ENCODE measurements at places on chromosomes 2 and 18. TPM values are rescaled to one million over a fixed set of nuclear protein-coding genes. Genes with fewer than 3 reads are reported as not detected.

- DNase-seq = no peak
These were observed 10.0 kb downstream of the ADNP2 start for GRCh38 chr18:80119111-80119510.

Gene SNRNP200
- 248 TPM for total RNA-seq

GRCh38 chr2:23526114-23526513 is 141.1 kb downstream of the KLHL29 start:
- DNase-seq = no peak

DNA sequence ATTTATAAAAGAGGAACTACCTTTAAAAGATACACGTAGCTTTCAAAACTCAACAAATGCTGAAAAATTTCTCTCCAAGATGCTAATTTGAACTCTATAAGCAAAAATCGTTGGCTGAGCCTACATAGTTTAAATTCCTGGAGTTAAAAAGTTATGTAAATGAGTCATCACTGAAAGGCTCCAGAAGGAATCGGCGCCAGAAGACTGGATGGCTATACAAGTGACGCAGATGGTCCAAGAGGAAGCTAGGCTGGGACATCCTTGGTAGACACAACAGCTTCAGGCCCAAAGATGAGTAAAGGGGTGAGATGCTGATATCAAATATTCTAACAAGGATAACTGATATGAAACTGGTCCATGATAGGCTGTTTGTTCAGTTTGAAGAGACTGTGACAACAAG is 22.8 kb upstream of the DNAH6 start:
- DNase-seq = no peak

Gene PLCL1
- 0.32 TPM for total RNA-seq

DNA sequence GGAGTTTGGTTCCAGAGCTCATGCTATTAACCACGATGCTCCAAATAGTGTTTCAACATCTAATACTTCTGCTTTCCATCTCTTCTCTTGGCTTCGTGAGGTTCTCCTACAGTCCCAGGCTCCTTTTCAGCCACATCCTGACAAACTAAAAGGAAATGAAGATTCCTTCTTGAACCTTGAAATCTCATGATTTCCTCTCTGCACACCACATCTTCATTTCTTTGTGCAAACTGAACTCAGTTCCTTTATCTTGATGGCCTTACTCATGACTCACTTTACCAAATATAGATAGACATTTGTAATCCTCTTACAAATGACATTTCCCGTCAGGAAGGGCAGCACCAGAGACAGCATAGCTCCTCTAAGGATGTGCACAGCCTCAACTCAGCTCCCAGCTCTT is 50.0 kb upstream of the ITGA4 start:
- no peak for DNase-seq

GRCh38 chr2:238882082-238882755 is 34.3 kb downstream of the TWIST2 start:
- no peak for DNase-seq

Gene SCN3A
- total RNA-seq = 3.7 TPM

- DNase-seq = peak; percentile 26
These were observed 135.4 kb downstream of the SETBP1 start for GRCh38 chr18:44816050-44816449.

- DNase-seq = no peak
These were observed 91.9 kb upstream of the CAVIN2 start for GRCh38 chr2:191938779-191939178.

GRCh38 chr2:85302121-85302520 is 25.7 kb downstream of the TGOLN2 start:
- DNase-seq = no peak

Gene BOLL
- total RNA-seq = not detected

- DNase-seq = peak; percentile 37
These were observed 4.1 kb downstream of the BCL11A start for GRCh38 chr2:60549238-60549927.

Gene RAX
- total RNA-seq = not detected

GRCh38 chr2:239814861-239815601 is 210.1 kb downstream of the NDUFA10 start:
- DNase-seq = no peak

Gene PLA2R1
- total RNA-seq = 0.09 TPM

Gene UXS1
- total RNA-seq = 55.4 TPM

Gene REG1B
- not detected for total RNA-seq

- no peak for DNase-seq
These were observed 417.2 kb downstream of the LRRTM4 start for GRCh38 chr2:77105008-77105407.

DNA sequence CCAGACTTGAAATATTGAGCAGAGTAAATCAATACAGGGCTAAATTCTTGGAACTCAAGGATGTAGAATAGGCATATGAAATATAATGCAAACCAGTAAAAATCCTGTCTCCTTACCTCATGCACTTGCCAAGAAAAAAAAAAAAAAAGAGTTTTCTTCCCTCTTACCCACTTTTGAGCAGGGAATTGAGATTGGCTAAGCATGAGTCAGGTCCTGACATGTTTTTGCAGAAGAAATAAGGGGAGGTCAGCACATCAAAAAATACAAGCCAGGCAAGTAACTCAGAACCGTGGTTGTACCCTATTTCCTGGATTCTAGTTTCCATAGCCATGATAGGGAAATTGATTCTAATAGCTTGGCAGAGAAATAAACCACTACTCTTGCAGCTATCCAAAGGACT is 1526.7 kb downstream of the LRP1B start:
- no peak for DNase-seq

GRCh38 chr2:97967216-97967592 is 28.5 kb downstream of the TMEM131 start:
- no peak for DNase-seq

- DNase-seq = no peak
These were observed 651 bp downstream of the KCNK3 start for GRCh38 chr2:26692897-26693849.

GRCh38 chr2:9105601-9106337 is 100.8 kb upstream of the ASAP2 start:
- DNase-seq = no peak

DNA sequence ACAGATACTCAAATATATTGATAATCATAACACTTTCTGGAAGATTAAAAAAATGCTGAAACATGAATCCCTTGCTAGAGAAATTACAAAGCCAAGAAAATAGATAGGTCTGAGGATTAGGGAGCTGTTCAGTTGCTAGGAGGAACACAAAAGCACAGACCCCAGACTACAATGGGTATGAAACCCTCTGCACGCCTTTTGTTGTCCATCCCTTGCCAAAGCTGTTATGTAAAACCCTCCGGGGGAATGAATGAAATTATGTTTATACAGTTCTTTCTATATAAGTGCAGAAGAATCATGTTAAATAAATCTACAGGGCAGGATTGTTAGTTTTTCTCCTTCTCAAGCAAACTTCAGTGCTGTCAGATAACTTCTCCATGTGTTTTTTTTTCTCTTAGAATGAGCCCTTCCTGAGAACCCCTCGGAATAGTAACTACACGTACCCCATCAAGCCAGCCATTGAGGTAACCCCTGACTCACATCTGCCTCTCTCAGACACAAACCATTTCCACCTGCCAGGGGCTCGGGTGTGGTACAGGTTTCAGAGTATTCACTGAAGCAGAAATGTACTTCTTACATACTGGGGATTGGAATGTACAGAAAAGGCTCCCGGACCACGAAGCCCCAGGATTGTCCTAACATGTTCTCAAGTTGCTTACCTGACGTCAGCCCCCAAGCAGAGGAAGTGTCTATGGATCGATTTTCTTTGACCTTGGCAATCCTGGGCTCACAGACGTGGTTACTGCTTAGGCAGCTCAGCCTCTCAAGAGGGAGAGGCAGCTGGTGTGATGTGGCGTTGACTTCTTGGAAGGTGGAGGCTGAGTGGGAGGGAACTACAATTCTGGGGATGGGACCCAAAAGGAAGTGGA is 118.0 kb downstream of the PLB1 start:
- DNase-seq = no peak

- no peak for DNase-seq
These were observed 16.1 kb downstream of the MROH2A start for GRCh38 chr2:233794128-233794658.

DNA sequence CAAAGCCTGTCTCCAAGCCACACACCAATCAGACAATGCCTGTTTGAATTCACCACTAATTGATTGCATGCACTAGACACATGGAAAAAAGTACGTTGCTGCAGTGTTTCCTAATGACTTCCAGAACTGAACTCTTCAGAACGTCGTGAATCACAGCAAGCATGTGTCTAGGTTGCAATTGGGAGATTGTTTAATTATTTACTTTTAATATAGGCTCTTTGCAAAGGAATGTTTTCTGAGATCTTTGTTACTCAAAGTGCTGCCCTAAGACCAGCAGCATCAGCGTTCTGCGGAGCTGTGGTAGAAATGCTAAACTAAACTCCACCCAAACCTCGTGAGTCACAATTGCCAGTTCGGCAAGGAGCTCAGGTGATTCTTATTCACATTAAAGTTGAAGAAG is 52.7 kb upstream of the CCDC68 start:
- DNase-seq = no peak

GRCh38 chr2:204713211-204713610 is 167.9 kb downstream of the PARD3B start:
- no peak for DNase-seq

- no peak for DNase-seq
These were observed 29.7 kb downstream of the TWSG1 start for GRCh38 chr18:9364242-9364641.

- no peak for DNase-seq
These were observed 187.1 kb upstream of the HAAO start for GRCh38 chr2:42979416-42979869.

GRCh38 chr2:137842430-137842829 is 121.8 kb upstream of the HNMT start:
- DNase-seq = no peak

GRCh38 chr2:158619496-158619895 is 162.7 kb downstream of the PKP4 start:
- DNase-seq = no peak

GRCh38 chr2:46252891-46253659 is 44.1 kb upstream of the EPAS1 start:
- no peak for DNase-seq

DNA sequence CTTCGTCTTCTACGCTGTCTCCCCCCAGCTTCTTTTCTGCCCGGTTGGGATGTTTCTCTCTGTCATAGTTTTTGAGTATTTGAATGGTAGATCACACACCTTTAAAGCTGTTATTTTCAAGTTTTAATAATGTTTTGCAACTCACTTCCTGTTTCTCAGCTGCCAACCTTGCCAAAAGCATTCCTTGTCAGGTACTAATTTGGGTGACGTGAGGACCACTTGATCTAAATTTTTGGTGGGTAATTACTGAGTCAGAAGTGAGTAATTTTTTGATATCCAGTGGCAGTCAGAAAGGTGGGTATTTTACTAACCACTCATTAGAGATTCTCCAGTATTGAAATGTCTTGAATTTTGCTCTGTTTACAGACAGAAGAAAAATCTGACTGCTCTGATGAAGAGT is 852.4 kb upstream of the FANCL start:
- DNase-seq = no peak

Gene CEP68
- total RNA-seq = 25.0 TPM

Gene MAB21L4
- not detected for total RNA-seq

DNA sequence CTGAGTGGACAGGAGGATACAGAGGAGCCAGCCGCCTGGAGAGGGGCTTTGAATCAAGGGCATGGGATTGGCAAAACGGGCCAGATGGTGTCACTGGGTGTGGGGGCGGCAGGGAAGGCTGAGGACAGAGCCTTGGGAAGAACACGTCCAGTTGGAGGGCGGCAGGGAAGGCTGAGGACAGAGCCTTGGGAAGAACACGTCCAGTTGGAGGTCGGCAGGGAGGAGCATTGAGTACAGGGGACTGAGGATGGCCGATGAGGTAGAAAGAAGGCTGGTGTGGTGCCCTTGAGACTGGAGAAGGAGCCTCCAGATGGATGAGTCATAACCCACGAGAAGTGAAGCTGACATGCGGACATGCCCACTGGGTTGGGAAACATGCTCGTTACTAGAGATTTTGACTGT is 4.5 kb downstream of the HES6 start:
- no peak for DNase-seq

- no peak for DNase-seq
These were observed 77.8 kb upstream of the EHBP1 start for GRCh38 chr2:62627667-62628066.

DNA sequence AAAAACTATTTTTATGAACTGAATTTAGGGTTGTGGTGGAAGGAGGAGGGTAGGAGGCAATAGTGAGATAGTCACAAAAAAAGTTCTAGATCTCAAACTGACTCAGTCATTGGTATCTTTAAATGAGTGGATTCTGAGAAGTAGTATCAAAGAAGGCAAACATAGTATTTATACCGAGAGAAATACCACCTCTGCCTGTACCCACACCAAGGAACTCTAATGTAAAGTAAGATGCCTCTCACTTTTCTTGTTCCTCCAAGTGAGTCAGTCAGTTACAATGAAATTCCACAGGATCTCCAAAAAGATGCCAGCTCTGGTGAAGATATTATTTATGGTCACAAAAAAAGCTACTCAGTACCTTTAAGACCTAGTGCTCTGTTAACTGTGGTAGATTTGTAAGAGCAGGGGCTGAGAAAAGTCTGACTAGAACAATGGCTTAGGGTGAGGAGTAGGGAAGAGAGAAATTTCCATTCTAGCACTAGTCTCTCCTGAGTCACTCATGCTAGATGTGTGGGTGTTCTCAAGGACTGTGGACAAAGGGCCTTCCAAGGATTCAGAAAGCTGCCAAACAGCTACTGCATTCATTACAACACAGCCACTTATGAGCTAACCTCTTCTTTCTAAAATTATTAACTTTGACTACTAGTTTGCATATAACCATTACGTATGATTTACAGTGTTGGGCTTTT is 36.3 kb downstream of the YWHAQ start:
- no peak for DNase-seq

Gene ATP8B1
- total RNA-seq = 0.05 TPM

Gene ZNG1B
- 38.1 TPM for total RNA-seq

DNA sequence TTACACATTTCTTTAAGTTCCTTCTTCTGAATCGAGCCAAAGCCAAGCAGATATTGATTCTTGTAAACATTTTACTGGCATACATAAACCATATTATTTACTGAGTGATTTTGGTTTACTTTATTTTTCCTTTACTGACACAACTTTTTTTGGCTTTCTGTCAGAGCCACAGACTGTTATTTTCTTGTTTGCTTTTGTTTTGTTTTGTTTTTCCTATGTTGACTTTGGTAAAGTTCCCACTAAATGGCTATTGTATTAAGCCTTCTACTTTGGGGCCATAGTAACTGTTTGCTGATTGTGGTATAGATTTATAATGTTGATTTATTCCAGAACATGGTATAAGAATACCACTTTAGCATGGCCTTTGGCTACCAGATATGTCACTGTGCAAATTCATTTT is 419.4 kb downstream of the DCDC2C start:
- DNase-seq = no peak

- DNase-seq = no peak
These were observed 70.1 kb downstream of the HPCAL1 start for GRCh38 chr2:10372862-10373240.

GRCh38 chr2:231781798-231782726 is 980 bp upstream of the PDE6D start:
- no peak for DNase-seq

GRCh38 chr2:41966431-41966893 is 81.4 kb upstream of the PKDCC start:
- no peak for DNase-seq

DNA sequence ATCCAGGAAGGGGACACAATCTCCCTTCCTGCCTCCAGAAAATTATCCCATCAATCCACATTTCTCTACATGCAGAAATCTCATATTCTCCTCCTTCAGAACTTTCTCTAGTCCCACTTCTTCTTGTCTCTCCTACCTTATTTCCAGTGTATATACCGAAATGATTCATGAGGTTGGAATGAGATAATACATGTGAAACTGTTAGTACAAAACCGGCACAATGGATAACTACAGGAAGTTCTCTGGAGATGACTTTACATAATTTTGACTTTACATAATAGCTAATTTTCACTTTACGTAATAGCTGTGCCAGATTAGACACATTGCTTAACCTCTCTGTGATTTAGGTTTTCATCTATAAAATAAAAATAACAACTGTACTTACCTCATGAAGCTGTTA is 801.3 kb downstream of the ERBB4 start:
- no peak for DNase-seq

Data from neural crest cell (in vitro differentiated cells).